Activated B cell treated with CpG ODN at 0.5 μM for 24 hours (primary cell): ENCODE measurements at places on chromosomes 1 and 21. TPM values are rescaled to one million over a fixed set of nuclear protein-coding genes. Genes with fewer than 3 reads are reported as not detected.

The EFHD2 gene
- total RNA-seq = 55.3 and 56.5 TPM in 2 replicates

The ASH1L gene
- 75.6 and 90.6 TPM in 2 replicates for total RNA-seq

The F3 gene
- 0.40 and 0.76 TPM in 2 replicates for total RNA-seq

The PLA2G2A gene
- not detected in 2 replicates for total RNA-seq

The TRMT13 gene
- total RNA-seq = 27.2 and 31.4 TPM in 2 replicates

The CA6 gene
- total RNA-seq = not detected in 2 replicates

GRCh38 chr1:231217056-231217455 is 24.0 kb upstream of the GNPAT start:
- DNase-seq = no peak

DNA sequence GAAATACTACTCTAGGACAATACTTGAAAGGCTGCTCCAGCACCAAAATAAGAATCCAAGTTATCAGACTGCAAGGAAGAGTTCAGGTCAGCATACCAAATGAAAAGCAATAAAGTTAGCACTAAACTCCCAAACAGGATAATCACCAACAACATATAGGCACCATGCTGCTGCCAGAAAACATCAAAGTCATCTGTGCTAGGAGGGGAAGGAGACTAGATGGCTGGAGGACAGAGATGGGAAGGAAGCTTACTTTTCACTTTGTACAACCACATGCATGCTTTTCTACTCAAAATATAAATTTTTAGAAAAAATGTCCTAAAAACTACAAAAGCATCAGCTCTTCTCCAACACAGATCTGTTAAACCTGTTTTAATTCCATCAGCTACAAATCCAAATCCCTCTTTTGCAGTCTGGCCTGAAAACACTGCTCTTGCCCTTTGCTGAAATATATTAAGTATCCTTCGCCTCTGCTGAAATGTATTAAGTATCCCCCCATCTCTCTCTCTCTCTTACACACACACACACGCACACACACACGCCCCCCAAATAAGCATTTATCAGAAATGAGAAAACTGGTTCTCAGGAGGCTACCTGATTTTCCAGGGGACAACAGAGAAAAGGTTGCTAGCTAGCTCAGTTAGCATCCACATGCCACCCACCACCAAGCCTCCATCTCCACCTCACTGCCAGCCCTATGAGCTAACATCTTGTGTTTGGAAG is 1.5 kb downstream of the GATAD2B start:
- DNase-seq = no peak

- no peak for DNase-seq
These were observed 97.8 kb downstream of the BEND5 start for GRCh38 chr1:48678710-48679505.

DNA sequence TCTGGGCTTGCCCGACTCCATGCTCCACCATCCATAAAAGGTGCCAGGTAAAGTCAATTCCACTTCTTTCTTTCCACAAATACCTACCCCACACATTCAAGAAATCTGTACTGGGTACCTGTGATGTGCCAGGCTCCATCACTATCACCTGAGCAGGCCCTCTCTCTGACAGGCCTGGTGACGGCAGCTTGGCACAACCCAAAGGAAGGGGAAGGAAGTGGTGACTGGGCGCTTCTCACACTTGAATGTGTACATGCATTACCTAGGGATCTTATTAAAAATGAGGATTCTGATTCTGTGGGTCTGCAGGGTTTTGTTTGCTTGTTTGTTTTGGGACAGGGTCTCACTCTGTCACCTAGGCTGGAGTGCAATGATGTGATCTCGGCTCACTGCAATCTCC is 7.5 kb downstream of the HTR1D start:
- DNase-seq = no peak

- no peak for DNase-seq
These were observed 17.9 kb upstream of the TTC34 start for GRCh38 chr1:2819429-2819828.

DNA sequence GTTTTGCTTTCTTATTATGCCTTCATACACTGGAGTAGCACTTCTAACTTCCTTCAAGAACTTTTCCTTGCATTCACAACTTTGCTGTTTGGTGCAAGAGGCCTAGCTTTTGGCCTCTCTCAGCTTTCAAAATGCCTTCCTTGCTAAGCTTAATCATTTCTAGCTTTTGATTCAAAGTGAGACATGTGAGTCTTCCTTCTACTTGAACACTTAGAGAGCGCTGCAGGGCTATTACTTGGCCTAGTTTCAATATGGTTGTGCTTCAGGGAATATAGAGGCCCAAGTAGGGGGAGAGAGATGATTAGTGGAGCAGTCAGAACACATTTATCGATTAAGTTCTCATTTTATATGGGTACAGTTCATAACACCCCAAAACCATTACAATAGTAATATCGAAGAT is 12.4 kb downstream of the ANGEL2 start:
- DNase-seq = no peak

- DNase-seq = no peak
These were observed 27.3 kb downstream of the STPG1 start for GRCh38 chr1:24386241-24386640.

GRCh38 chr1:201500670-201501120 is 6.2 kb downstream of the CSRP1 start:
- DNase-seq = no peak

GRCh38 chr1:107545056-107545577 is 404.3 kb downstream of the NTNG1 start:
- DNase-seq = no peak

- no peak for DNase-seq
These were observed 501.9 kb upstream of the USP24 start for GRCh38 chr1:55717111-55717510.

GRCh38 chr1:41880950-41881885 is 37.5 kb downstream of the HIVEP3 start:
- no peak for DNase-seq

GRCh38 chr1:77608893-77609292 is 73.6 kb downstream of the ZZZ3 start:
- no peak for DNase-seq

- peak; percentile 18 for DNase-seq
These were observed 36.1 kb downstream of the CLSTN1 start for GRCh38 chr1:9787702-9788101.

- DNase-seq = no peak
These were observed 4.3 kb downstream of the OSBPL9 start for GRCh38 chr1:51621161-51621560.

DNA sequence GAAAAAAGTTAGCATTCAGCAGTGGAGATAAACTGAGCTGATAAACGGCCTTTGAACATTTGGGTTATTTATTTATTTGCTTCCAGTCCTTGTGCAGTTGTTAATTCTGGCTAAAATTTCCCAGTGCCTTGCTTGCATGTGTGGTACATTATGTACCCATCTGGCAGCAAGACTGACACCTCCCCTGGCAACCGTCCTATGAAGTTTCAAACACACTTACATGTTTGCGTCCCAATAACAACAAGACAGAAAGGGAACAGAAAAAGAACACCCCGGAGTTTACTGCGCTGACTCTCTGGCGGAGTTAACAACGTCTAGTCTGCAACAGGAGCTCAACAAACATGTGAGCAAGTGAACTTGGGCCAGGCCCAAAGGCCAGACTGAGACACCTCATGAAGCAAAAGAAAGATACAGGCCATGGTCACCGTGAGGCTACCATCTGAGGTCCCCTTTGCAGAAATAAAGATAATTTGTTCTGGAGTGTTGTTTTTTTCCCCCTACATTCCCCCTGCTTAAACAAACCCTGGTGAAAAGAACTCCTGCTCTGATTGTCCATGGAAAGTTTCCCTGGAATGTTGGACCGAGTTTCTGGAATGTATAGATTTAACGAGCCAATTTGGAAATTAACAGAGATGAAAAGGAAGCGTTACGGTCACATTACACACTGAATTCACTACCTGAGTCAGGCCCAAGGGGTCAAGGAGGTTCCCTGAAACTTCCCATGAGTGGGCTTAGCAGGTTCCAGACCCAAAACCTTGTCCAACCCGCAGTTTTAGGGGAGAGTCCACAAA is 33.4 kb downstream of the TRABD2B start:
- no peak for DNase-seq

- DNase-seq = no peak
These were observed 70.6 kb upstream of the ST6GALNAC3 start for GRCh38 chr1:76003946-76004345.

- DNase-seq = no peak
These were observed 64.7 kb downstream of the SNRPE start for GRCh38 chr1:203926025-203926540.

- DNase-seq = peak; percentile 62
These were observed 26.3 kb downstream of the ZBTB17 start for GRCh38 chr1:15949453-15950245.

- no peak for DNase-seq
These were observed 93.7 kb upstream of the ETS2 start for GRCh38 chr21:38712071-38712470.

- no peak for DNase-seq
These were observed 30.5 kb upstream of the BTG2 start for GRCh38 chr1:203274603-203275381.

GRCh38 chr21:41217671-41218385 is 49.9 kb downstream of the BACE2 start:
- no peak for DNase-seq

GRCh38 chr1:160504651-160505050 is 18.4 kb downstream of the SLAMF6 start:
- DNase-seq = no peak

DNA sequence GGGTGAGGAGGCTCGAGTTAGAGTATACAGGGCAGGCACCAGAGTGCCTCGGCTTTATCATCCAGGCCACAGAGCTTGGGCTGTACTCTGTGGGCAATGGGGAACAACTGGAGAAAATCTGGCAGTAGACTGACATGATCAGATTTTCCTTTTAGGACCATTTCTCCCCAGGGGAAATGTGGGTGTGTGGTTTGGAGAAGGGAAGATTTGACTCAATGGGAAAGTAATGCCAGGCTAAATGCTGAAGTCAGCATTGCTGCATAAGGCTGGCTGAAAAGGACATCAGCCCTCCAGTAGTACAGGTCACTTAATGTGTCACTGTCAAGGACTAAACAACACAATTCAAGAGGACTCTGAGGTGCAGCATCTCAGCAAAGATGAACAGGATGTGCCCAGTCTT is 5.0 kb downstream of the FYB2 start:
- no peak for DNase-seq

- DNase-seq = no peak
These were observed 3.8 kb upstream of the SLC30A2 start for GRCh38 chr1:26049531-26050247.

GRCh38 chr1:50665413-50665812 is 242.2 kb upstream of the DMRTA2 start:
- DNase-seq = no peak

DNA sequence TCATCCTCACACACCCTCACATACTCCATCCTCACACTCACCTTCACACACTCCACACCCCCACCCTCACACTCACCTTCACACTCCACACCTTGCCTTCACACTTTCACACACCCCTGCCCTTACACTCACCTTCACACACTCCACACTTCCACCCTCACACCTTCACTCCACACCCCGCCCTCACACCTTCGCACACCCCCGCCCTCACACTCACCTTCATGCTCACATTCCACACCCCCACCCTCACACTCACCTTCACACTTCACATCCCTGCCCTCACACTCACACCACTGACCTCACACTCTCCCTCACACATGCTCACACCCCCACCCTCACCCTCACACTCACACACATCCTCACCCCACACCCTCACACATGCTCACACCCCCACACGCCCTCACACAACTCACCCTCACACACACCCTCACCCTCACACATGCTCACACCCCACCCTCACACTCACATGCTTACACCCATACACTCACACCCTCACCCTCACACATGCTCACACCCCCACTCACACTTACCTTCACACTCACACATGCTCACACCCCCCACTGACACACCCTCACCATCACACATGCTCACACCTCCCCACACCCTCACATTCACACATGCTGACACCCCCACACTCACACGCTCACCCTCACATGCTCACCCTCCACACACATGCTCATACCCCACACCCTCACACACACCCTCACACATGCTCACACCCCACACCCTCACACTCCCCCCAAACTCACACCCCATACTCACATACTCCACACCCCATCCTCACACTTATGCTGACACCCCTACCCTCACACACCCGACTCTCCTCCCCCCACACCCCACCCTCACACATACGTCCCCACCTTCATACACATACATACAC is 44.5 kb upstream of the EDN2 start:
- DNase-seq = no peak

GRCh38 chr1:109803901-109804331 is 40.2 kb upstream of the EPS8L3 start:
- no peak for DNase-seq

DNA sequence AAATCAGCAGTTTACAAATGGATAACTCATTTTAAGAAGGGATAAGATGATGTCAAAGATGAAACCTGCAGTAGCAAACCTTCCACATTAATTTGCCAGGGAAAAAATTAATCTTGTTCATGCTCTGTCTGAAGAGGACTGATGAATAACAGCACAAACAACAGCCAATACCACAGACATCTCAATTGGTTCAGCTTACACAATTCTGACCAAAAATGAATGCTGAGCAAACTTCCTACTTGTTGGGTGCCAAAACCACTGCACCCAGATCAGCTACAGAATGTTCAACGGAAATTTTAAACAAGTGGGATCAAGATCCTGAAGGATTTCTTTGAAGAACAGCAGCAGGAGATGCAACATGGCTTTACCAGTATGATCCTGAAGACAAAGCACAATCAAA is 98.3 kb downstream of the COQ8A start:
- DNase-seq = no peak

GRCh38 chr1:67801903-67802302 is 31.4 kb downstream of the GNG12 start:
- no peak for DNase-seq

DNA sequence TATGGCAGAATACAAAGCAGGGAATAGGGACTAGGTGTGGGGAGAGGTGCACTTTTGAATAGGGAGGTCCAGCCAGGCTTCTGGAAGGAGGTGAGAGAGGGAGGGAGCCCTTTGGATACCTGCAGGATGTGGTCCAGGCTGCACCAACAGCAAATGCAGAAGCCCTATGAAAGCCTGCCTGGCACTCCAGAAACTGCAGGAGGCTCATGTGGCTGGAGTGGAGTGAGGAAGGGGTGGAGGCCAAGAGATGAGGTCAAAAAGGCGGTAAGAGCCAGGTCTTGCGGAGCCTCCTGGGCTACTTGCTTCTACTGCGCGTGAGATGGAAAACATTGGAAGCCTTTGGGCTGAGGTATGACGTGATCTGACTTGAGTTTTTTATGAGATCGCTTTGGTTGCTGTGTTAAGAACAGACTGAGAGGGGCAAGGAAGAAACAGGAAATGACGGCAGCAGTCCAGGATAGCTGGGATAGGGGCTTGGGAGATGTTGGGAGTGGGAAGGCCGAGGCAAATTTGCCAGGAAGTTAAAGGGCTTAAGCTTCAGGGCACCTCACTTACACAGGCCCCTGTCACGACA is 4.4 kb upstream of the BATF3 start:
- no peak for DNase-seq
